ENCODE measurements at places on chromosomes 2 and 18.

GRCh38 chr2:121969166-121969565 is 213.7 kb downstream of the TSN start:
- no peak for DNase-seq

DNA sequence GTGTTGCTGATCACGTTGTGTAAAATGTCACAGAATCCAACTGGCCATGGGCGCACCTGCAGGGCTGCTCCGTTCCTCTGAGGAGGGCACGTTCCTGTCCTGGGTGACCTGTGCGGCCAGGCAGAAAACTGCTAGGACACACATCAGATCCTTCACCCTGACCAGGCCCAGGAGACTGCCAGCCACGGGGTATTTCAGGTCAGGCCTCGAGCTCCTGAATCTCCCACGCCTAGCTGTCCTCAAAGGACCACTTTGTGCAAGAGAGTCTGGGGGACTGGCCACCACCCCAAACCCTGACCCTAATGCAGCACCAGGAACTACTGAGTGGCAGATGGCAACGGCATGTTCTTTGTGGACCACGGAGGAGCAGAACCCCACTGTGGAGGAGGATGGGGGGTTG is 11.1 kb downstream of the PRLH start:
- no peak for DNase-seq

DNA sequence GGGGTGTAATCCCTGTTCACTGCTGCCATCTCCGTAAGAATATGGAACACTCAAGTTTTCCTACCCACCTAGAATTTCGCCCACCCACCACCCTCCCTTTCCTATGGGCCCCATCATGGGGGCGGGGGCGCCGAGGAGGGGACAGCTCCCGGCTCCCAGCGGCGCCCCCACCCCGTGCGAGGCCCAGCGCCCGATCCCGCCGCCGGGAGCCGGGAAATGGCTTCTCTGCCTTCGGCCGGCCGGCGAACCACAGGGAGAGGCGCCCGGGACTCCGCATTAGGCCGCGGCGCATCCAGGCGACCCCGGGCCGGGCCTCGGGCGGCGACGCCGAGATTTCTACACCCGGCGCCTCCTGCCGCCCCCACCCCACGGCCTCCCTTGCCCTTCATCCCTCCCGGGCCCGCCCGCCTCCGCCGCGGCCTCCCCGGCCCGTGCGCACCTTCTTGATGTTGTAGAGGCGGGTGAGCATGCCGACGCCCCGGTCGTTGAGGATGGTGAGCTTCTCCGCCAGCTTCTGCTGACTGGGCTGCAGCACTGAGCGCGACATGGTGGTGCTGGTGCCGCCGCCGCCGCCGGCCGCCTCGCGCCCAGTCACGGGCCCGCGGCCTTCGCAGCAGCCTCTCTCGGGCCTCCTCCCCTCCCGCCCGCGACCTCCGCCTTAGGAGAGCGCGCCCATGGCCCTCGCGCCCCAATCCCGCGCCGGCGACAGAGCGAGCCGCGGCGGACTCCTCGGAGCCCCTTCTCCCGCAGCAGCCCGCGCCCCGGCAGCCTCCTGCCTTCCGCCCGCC is 510 bp downstream of the NCKAP1 start:
- peak; percentile 75 for DNase-seq

GRCh38 chr18:35348001-35348400 is 3.8 kb upstream of the ZNF24 start:
- DNase-seq, result no peak

DNA sequence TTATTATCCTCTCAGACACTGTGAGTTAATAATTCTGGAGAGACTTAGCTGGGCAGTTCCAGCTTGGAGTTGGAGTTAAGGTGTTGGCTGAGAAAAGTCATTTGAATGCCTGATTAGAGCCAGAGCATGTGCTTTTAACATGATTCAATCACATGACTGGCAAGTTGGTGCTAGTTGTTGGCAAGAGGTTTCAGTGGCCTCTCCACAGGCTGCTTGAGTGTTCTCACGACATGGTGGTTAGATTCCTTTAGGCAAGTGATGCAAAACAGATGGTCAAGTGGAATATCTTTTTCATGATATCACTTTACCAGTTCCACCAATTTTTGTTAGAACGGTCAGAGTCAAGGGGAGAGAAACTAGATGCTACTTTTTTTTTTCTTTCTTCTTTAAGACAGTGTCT is 262.7 kb upstream of the FN1 start:
- no peak for DNase-seq

GRCh38 chr2:151978709-151979108 is 120.1 kb downstream of the CACNB4 start:
- DNase-seq, result no peak

DNA sequence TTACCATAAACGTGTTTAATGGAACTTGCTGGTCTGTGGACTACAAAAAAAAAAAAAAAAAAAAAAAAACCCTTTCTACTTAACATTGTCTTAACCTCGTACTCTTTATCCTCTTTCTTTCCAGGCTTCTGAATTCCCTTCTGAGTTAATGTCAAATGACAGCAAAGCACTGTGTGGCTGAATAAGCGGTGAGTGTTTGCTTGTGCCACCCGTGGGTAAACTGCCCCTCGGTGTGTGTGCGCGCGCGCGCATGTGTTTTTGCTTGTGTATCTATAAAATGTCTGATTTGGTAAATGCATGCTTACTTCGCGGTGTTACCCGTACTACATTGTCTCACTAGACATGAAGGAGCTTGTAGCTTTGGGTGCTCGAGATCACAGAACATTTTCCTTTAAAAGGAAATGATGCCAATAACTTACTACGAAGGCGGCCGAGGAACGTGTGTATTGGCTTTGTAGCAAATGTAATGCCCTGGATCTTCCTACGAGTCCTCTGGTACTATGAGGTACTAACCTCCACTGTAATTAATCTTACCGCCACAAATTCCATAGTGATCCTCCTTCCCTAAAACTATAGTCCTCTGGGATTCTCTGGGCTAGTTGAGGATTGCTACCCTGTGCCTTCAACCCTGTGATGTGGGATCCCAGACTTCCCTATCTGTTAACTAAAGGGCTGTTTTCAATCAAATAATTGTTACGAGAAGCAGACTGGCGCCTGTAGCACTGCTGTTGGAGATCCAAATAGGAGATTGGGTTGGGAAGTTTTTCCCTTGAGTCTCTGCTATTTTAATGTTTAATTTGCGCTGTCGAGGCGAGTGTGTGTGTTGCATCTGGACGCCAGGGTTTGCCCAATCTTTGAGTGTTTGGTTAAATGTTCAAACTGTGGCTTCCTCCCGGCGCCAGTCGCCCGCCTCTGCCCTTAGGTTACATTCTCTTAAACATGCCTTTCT is 1.1 kb downstream of the ID2 start:
- peak; percentile 53 for DNase-seq

DNA sequence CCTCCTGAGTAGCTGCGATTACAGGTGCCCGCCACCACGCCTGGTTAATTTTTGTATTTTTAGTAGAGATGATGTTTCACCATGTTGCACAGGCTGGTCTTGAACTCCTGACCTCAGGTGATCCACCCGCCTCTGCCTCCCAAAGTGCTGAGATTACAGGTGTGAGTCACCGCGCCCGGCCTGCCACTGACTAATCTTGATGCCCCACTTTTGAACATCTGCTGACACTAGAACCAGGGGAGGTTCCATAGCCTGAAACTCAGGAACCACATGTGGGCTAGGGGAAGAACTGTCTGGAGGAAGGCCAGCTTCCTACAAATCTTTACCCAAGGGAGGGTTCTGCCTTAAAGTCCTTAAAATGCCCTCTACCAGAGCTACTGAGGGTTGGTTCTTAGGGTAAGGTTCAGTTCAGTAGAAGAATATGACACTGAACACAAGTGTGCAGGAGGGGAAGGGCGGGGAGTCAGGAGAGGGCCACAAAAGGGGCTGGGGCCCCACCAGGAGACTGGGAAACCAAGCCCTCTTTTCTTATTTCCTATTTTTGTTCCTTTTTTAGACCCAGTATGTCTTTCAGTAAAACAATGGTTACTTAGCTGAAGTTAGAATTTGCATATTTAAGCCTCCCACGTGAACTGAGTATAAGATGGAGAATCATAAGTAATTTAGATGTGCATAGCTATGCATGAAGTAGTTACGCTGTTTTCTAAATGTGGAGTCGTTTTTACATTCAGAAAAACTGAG is 6.3 kb upstream of the RAB31 start:
- no peak for DNase-seq

DNA sequence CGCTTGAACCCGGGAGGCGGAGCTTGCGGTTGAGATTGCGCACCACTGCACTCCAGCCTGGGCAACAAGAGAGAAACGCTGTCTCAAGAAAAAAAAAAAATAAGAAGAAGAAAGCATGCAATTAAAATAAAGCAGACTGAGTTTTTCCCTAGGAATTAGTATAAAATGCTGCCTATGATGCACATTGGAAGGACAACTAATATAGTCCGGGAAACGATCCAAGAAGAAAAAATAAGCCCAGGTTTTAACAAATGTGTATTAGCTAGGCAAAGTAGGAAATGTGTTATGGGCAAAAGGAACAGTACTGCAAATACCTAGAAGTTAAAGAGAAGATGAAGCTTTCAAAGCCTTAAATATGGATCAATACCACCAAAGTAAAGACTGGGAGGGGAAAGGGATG is 64.0 kb downstream of the SPIRE1 start:
- DNase-seq, result peak; percentile 32

GRCh38 chr2:28894470-28895188 is at the start of gene WDR43:
Gene WDR43, plus strand, starts transcription at chr2:28894667. Its CDS starts 32 bp downstream, at chr2:28894699.
- peak; percentile 98 for DNase-seq

DNA sequence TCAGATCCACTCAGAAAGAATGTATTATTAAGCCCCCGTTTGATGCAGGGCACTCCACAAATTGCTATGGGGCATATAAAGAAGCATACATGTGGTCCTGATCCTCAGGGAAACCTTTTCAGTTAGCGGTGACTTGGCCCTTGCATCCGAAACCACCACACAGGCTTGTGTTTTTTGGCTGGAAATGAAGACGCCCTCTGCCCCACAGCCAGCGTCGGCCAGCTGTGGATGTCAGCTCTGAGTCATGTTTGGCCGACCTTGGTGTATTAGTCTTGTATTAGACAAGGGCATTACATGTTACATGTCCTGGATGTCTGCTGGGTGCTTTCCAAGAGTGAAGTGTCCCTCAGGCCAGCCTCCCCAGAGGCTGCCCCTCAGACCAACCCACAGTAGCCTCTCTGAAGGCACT is 107.6 kb upstream of the MAP3K20 start:
- peak; percentile 94 for DNase-seq

GRCh38 chr2:20381457-20381856 is 30.8 kb upstream of the PUM2 start:
- DNase-seq, result peak; percentile 54

- no peak for DNase-seq
Observed at GRCh38 chr18:68233018-68233417, 481.9 kb downstream of the TMX3 start.

GRCh38 chr18:3689091-3689490 is 239.1 kb downstream of the TGIF1 start:
- peak; percentile 52 for DNase-seq

GRCh38 chr2:70017962-70018361 is 56.5 kb upstream of the ASPRV1 start:
- DNase-seq, result no peak

- no peak for DNase-seq
Observed at GRCh38 chr2:62410015-62410453, 96.0 kb downstream of the TMEM17 start.

GRCh38 chr2:54455131-54455562 is 980 bp upstream of the SPTBN1 start:
- DNase-seq, result peak; percentile 17

DNA sequence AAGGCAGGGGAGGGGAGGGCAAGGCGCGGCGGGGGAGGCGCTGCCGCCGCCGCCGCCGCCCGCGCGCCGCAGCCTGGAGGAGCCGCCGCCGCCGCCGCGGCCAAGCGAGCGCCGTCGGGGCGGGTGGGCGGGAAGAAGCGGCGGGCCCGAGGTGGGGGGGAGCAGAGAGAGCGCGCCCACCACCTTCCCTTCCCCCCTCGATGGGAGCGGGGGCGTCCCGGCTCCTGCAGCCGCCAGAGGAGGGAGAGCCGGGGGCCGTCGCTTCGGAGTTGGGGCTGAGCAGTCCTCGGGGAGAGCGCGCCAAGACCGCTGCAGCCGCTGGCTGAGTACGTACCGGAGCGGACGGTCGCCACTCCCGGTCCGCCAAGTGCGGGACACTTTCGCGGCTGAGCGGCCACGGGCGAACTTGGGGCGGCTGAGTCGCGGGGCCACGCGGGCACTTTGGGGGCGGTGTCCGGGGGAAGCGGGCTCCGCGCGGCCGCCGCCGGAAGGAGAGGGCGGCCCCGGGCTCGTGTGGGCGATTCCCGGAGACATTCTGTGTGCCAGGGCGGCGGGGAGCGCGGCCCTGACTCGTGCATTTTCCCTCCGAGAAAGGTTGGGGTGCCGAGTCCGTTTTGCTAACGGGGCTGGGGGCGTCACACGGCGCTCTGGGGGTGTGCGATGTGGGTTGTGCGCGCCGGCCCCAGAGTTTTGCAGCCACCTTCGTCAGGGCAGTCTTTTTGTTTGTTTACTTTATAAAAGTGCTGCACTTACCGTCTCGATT is at the start of gene NAB1:
TSS of gene NAB1 (plus strand) at position 49 of the 763 bp plus-strand sequence. CDS start 10,094 bp downstream, outside the sequence.
- DNase-seq, result peak; percentile 57

GRCh38 chr18:75477900-75478299 is 50.4 kb upstream of the SMIM21 start:
- DNase-seq, result peak; percentile 36

- no peak for DNase-seq
Observed at GRCh38 chr18:9856092-9856491, 29.7 kb upstream of the TXNDC2 start.

DNA sequence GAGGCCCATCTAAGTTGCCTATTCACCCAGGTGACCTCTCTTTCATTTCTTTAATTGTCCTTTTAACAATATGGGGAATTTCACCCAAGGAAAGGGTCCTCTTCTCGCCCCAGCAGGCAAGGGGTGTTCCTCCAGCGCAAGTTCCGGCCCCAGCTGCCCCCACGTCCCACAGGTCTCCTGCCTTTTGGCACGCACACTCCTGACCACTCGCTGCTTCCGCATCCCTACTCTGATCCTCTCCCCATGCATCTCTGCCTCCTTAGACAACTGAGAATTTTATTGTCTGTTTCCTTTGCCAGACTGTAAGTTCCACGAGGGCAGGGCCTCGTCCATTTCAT is 684 bp upstream of the ARPC2 start:
- peak; percentile 44 for DNase-seq

DNA sequence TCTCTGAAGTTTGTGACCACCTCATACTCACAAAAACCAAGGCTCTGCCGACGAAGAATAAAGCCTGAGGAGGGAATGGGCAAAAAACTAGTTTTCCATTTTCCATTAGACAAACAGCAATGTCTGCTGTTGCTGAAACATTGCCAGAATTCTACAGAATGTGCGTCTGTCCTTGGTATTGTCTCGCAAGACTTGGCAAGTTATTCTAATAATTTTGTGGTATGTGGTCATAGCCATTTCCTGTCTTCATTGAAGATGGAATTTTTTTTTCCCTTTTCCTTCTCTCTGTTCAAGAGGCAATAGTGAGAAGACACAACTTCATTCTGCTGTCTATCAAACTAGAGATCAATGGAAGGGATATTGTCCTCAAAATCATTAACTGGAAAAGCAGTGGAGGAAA is 296.1 kb downstream of the RND3 start:
- no peak for DNase-seq

- DNase-seq, result peak; percentile 55
Observed at GRCh38 chr2:57516698-57517340, 529.8 kb upstream of the VRK2 start.

- peak; percentile 89 for DNase-seq
Observed at GRCh38 chr2:181354626-181355025, 102.6 kb upstream of the ITGA4 start.
